ENCODE measurements at places on chromosomes 3 and 15.

- DNase-seq: no peak
These were observed 193.6 kb upstream of the IL12A start for GRCh38 chr3:159795042-159795441.

- DNase-seq: peak; percentile 30
These were observed 73.5 kb downstream of the PPM1L start for GRCh38 chr3:160829486-160830009.

GRCh38 chr3:119781330-119782198 lies at the start of gene NR1I2:
NR1I2 (plus strand) TSS chr3:119782101.
- DNase-seq: no peak

GRCh38 chr3:140501061-140501769 lies 176.6 kb upstream of the TRIM42 start:
- no peak for DNase-seq

GRCh38 chr3:63343674-63344073 lies 65.6 kb downstream of the SYNPR start:
- peak; percentile 76 for DNase-seq

DNA sequence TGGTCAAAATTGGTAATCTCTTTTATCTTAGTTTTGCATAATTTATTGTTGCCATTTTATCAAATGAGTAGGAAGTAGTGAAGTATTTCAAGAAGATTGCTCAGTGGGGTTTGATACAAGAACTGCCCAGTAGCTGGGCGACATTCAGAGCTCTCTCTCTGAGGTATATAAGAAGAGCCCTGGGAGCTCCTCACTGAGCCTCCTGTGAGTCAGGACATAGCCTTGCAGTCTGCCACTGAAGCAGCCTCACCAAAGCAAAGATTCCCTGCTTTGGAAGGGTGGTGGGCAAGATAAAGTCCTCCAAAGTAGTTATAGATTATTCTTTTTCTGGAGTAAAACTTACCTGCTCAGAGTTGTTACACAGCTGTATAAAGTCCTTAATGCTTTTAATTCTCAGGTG lies 26.1 kb downstream of the SKIL start:
- DNase-seq: no peak

DNA sequence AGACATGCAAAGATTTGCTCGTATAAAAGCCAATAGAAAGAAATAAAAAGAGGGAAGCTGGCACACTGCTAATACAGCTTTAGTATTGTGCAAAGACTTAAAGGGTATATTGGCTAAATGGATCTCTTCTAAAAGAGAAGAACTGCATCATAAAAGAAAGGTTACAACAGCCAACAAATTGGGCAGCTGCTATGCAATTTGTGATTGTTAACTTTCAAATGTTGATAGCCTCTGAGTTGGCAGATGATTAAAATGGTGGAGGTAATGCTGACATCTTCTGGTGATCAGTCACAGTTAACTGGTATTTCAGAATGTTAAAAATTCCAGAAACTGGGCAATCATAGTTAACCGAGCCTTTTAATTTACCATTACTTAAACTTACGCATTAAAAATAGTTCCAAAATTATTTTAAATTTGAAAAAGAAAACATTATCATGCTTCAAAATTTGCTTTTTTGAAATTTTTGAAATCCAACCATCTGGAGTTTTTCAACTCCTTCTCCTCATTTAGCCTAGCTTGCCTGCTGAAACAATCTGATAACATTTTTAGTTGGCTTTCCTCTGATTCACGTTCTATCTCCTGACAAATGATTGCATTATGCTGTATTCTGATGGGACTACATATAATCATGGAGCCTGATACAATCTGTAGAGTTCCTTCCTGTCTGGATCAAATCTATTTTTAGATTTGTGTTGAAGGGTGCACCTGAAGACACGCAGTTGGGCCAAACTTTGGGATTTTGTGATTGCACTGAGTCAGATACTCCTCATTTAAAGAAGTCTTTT lies 144.0 kb upstream of the PDZRN3 start:
- DNase-seq: no peak

GRCh38 chr3:22450786-22451400 lies 699.9 kb upstream of the ZNF385D start:
- DNase-seq: peak; percentile 4

- DNase-seq: no peak
These were observed 15.7 kb upstream of the ETV5 start for GRCh38 chr3:186124592-186124991.

DNA sequence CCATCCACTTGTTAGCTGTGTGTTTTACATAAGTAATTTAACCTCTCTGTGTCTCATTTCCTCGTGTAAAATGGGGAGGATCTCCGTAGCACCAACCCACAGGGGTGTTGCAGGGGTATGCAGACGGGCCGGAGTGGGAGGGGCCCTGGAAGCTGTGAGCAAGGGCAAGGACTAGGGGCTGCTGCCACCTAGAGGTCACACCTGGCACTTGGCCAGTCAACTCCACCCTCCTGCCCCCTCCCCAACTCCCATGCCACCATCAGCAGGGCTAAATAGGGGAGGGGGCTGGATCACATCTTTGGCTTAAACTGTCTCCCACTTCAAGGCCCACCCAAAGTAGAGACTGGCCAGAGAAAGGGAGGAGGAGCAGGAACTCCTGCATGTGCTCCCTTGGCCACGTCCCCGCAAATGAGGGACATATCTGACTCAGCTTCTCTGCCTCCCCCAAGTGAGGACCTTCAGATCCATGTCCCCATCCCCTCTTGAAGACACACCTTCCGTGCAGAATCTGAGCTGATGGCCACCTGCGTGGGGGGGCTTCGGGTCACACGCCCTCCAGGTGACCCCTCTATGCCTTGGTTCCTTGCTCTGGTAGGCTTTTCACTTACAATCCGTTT lies 2.6 kb downstream of the CCDC9B start:
- peak; percentile 29 for DNase-seq

- peak; percentile 37 for DNase-seq
These were observed 38.3 kb upstream of the ARHGEF3 start for GRCh38 chr3:56839784-56840715.

GRCh38 chr3:194387276-194387675 lies 11.8 kb downstream of the GP5 start:
- DNase-seq: no peak

- no peak for DNase-seq
These were observed 46.7 kb downstream of the UBE3A start for GRCh38 chr15:25391971-25392721.

DNA sequence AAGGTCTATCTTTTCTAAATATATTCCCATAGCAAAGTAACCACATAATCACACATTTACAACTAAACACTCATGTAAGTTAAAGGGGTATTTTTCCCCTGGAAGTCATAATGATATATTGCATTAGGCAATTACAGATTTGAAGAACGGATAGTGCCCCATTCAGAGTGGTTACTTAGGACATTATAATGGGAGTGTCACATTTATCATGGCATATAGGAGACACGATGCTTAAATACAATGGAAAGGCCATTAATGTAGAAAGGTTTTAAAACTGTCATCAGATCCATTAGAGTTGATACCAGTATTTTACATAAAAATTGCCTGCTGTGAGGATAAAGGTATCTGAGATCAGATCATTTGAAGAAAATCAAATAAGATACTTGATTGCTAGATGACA lies 582.0 kb upstream of the SEMA6D start:
- no peak for DNase-seq

- DNase-seq: no peak
These were observed 84.6 kb downstream of the DGKG start for GRCh38 chr3:186277268-186277909.

GRCh38 chr3:11290743-11291680 lies 18.8 kb downstream of the ATG7 start:
- no peak for DNase-seq

DNA sequence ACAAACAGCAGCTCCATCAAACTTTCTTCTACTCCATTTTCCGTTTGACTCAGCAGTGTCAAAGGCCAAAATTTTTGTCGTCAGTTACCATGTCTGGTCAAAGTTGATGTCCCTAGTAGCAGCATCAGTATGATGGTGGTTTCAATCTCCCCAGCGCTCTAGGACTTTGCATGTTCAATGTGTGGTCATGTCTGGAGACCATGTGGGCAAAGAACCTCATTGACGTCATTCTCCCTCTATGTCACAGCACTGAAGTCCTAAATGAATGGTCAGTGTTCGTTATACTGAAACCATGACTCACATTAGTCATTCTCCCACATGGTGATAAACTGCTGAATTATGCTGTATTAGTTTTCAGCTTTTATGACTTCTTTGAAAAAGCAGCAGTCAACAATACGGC lies 23.2 kb downstream of the SHC4 start:
- DNase-seq: no peak

DNA sequence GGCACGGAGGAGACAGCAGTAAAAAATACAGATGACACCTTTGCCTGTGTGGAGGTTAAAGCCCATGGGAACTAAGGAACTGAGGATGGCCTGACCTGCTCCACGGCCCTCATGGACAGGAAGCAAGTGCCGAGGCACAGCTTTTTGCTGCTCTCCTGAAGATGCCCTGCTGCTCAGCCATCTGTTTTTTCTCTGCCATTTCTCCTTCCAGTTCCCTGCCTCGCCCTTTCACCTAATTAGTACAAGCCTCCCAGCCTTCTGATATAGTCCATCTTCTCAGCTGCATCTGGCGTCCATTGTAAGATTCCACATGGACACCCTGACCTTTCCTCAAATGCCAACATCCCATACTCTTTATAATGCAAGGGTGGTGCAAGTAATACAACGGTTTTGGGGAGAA lies 11.8 kb upstream of the CXCR6 start:
- DNase-seq: peak; percentile 46

DNA sequence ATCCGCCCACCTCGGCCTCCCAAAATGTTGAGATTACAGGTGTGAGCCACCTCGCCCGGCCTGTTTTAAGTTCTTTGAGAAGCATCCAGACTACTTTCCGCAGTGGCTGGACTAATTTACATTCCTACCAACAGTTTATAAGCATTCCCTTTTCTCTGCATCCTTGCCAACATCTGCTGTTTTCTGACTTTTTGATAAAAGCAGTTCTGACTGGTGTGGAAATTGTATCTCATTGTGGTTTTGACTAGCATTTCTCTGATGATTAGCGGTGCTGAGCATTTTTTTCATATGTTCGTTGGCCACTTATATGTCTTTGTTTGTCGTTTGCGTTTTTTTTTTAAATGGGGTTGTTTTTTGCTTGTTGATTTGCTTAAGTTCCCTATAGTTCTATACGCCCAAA lies 208.4 kb upstream of the DPPA4 start:
- no peak for DNase-seq

DNA sequence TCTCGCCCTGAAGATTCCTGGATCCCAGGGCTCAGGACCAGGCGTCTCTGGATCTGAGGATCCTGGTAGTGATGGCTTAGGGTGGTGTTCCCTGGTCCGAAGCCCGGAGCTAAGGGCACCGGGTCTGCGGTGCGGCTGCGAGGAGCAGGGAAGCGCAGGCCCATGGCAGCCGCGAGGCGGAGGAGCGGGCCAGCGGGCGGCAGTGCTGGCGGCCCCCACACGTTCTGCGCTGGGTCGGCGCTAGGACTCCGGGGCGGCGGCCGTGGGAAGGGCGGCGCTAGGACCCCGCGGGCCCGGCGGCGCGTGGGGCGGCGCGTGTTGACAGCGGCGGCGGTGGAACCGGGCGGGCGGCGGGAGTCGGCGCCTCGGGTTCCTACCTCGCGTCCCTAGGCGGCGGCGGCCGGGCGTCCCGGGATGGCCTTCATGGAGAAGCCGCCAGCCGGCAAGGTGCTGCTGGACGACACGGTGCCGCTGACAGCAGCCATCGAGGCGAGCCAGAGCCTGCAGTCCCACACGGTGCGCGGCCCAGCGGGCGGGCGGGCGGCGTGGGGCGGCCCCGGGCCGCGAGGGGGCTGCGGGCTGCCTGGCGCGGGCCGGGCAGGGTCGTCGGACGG lies at the start of gene PXK:
TSS of gene PXK (plus strand) at position 318 of the 614 bp plus-strand sequence. CDS start at position 415, 97 bp downstream.
- peak; percentile 50 for DNase-seq

GRCh38 chr3:137792626-137793271 lies 28.6 kb downstream of the SOX14 start:
- DNase-seq: no peak

DNA sequence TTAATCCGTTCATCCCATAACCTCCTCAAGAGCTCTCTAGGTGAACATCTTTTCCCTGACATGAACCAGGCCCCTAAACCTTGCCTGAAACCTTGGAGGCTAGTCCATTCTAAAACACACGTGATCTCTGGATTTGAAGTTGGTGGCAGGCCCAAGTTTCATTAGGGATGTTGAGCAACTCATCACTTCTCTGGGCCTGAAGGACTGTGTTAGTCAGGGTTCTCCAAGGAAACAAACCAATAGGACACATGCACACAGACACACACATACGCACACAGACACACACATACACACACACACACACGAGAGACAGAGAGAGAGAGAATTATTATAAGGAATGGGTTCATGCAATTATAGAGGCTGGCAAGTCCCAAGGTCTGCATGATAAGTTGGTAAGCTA lies 31.9 kb downstream of the ACAN start:
- DNase-seq: no peak

GRCh38 chr15:28952666-28953491 lies 67.1 kb downstream of the APBA2 start:
- DNase-seq: peak; percentile 61

GRCh38 chr3:113914646-113915045 lies 33.2 kb upstream of the ZDHHC23 start:
- DNase-seq: no peak
